ENCODE measurements at places on chromosomes 3 and 15. TPM values are rescaled to one million over a fixed set of nuclear protein-coding genes. Genes with fewer than 3 reads are reported as not detected.

GNAT1 gene
- not detected for total RNA-seq

UBA7 gene
- total RNA-seq: 1.5 TPM

BFSP2 gene
- total RNA-seq: not detected

CPNE9 gene
- total RNA-seq: not detected

CD86 gene
- total RNA-seq: not detected

NR1I2 gene
- total RNA-seq: 0.06 TPM

SLC49A4 gene
- total RNA-seq: 15.9 TPM

TRANK1 gene
- total RNA-seq: 8.2 TPM

Measured in cardiac muscle cell (in vitro differentiated cells and primary cell).